ENCODE measurements at places on chromosomes 5 and 9.

GRCh38 chr5:93599399-93600120, 16.5 kb downstream of the NR2F1 start:
- DNase-seq = no peak

DNA sequence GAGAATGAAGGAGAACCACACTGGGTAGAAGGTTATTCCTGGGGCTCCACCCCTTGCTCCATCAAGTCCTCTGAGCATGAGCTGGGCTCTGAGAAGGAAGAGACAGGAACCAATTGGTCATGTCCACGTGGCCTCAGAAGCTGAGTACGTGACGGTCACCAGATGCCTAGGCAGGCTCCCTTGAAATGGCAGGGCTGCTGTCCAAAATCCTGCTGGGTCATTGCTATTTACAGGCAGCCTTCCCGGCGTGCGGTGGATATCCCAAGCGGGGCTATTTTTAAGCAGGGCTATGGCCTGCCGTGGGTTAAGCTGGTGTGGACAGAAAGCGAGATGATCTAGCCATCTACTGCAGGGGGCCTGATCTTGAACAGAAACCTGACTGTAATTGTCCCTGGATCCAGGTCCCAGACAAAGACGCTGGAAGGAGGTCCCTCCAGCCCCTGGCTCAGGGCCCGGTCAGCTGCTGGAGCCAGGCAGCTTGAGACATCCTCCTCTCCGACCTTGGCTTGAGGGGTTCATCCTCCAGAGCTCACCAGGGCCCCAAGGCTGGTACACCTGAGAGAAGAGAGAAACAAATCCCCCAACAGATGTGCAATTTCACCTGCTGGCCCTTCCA, 550 bp upstream of the CKMT2 start:
- DNase-seq = no peak

GRCh38 chr9:127521919-127522304, 70.6 kb downstream of the LRSAM1 start:
- no peak for DNase-seq

- DNase-seq = no peak
Measured at GRCh38 chr9:5917888-5918287, 27.2 kb downstream of the MLANA start.

DNA sequence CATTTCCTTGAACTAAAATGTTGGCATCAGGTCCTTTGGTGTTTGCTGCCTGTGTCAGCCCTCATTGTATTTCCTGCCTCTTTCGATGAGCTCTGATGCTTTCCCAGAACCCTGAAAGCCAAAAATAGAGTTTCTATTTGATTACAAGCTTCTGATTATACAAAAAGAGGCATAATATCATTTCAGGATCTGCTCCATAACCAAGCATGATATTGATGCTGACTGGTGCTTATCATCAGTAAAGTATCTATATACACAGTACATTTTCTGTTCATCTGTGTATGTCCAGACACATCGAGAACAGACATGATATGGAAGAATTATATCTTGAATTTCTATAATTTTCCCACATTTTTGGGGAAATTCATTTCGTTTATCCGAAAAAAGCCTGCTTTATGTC, 58.6 kb downstream of the SEMA6A start:
- no peak for DNase-seq

DNA sequence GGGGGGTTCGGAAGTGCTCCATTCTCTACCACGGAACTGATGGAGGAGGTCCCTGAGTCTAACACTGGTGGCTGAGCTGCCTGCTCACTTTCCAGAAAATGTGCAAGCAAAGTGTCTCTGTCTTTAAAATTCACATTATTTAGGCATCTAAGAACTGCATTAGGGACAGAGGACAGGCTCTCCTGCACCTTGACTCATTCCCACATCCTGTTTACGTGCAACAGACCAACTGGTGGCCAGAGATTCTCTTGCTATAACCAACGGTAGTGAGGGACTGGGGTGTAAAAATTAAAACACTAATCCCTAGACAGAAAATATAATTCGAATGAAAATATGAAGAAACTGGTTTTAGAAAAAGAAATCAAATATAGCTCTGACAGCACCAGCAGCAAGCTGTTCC, 320.9 kb downstream of the IRX2 start:
- DNase-seq = no peak

GRCh38 chr9:27645161-27645840, 72.0 kb upstream of the C9orf72 start:
- no peak for DNase-seq

GRCh38 chr9:37353791-37354190, 68.7 kb upstream of the GRHPR start:
- no peak for DNase-seq

GRCh38 chr9:106625259-106625789, 237.6 kb upstream of the ZNF462 start:
- DNase-seq = no peak

- DNase-seq = no peak
Measured at GRCh38 chr5:126178521-126178920, 244.7 kb upstream of the GRAMD2B start.

DNA sequence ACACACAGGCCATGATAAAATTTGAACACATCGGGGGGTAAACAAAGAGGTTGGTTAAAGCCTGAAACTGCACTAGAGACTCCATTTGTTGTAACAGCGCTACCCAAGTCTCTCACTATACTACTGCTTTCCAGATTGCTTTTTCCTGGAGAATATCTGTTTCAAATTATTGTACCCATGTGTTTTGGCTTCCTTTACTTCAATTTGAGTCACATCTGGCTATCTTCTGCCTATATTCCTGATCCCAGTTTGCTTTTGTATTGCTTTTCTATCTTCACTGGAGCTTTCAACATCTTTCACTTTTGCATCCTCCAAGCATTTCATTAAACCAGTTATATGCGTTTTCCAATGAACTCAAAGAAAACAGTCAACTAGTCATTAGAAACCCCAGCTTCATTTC, 404.7 kb downstream of the MLLT3 start:
- DNase-seq = no peak

DNA sequence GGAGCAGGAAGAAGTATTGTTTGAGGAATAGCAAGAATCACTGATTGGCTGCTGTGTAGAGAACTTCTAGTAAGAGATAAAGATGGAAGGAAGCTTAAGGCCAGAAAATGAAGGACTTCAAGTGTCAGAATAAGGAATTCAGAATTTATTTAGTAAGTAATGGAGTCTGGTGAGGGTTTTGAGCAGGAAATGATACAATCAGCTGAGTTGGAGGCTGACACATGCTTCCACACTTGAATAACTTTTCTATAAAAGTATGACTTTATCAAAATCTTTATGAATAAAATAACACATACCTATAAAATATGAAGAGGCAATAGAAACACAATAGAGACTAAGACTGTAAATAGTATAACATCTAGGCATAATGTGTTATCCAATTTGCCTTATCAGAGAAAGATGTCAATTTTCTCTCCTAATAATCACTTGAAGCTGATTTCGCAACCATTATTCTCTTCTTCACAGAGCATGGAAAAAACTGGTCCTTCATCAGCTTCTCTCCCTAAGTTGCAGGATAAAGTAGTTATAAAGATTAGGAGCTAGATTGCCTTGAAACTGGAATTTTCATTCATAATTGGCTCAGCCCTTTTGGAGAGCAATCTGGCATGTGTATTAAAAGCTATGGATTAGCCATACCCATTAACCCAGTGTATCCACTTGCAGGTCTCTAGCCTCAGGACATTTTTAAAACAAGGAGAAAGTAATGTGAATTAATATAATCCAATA, 143.4 kb downstream of the ZNF608 start:
- no peak for DNase-seq

Data from GM12891 (cell line).